ENCODE measurements at places on chromosomes 4 and X.

DNA sequence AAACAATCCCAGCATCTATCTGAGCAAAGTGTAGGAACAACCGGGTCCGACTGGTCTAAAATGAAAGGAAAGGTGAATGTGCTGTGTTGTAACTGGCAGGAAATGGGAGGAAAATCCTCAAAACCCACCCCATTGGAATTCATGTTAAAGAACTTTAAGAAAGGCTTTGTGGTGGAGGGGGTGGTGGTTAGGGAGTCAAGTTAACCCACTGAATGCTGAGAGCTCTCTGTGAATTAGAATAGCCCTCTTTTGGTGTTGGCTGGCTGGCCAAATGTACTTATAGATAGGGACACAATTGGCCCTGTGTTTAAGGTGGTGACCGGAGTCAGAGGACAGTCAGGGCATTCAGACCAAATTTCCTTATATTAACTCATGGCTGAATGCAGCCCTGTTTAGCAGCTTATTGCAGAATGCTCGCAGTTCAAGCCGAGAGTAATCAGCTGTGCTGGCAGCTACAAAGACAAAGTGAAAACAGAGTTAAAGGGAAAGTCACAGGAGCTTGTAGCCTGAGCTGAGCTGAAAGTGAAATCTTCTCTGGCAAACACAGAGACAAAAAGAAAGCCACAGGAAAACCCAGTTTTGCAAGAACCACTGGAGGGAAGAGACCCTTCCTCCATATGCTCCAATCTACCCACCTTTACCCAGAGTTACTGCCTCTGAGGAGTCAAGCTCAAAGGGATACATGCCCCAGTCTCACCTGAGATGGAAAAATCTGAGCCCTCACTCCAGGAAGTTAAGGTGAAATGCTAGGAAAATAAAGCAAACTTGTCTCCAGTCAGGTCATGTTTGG lies 38.5 kb upstream of the UGT2B7 start:
- DNase-seq = no peak

- no peak for DNase-seq
These were observed 295.4 kb downstream of the BCOR start for GRCh38 chrX:39802354-39802753.

DNA sequence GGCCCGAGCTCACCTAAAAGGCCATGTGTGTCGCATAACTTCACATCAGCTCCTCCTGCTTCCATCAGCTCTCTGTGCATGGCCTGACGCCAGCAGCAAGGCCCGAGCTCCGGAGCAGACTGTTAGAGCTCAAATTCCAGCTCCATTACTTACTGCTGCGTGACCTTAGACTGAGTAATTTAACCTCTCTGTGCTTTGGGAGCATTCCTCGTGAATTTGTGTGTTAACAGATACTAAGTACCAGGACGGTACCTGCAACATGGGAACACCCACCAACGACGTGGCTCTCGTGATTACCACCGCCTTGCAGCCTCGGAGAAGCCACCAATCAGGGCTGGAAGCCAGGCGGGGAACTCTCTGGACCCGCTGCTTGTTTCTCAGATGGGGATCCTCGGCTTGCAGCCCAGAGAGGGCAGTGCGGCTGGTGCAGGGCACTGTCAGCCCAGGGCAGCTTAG lies 12.9 kb downstream of the LETM1 start:
- no peak for DNase-seq

DNA sequence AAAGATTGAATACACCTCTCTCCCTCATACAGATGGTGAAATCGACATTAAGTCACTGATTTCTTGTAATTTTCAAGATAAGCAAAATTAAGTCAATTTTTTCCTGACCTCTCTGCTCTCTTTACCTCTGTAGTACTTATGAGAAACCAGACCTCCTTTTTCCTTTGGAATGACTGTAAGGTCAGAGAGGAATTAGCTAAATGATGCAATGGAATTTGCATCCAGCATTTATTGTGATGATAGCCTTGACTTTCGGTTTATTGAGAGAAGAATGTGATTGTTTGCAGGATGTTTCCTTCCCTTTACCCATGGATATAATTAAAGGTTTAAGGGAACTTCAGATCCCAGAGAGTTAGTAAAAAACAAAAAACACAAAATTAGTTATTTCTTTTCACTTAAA lies 22.4 kb downstream of the STK26 start:
- DNase-seq = no peak

DNA sequence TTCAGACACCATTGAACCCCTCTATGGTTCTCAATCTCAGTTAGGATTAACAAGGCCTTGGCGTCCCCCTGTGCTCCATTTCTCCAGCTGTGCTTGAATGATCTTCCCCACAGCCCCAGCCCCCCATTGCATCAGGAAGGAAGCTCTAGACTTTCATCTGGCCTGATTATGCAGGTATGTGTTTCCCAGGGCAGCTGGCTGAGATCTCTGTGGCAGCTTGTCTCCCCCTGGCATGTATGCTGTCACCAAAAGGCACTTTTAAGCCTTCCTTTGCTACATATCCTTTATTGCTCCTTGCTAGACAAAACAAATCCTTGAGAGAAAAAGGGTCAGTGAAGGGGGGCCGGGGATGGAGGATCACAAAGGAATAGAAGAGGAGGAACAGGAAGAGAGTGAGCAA lies 1056.0 kb upstream of the SLIT2 start:
- no peak for DNase-seq

DNA sequence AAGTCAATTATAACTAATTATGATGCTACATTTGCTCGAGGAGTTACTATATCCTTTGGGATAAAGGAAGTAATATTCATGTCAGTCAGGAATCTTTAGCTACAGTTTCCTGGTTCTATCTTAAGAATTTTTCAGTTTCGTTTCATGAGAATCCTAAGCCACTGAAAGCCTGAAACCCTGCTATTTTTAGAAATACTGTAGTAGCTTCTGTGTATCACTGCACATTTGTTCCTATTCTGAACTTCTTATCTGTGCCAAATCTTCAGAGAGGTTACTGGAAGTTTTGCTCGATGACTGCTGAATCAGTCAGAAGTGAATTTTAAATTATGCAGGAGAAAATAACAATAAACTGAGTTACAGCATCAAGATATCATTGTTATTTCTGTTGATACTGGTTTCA lies 249.2 kb downstream of the TENM3 start:
- DNase-seq = no peak

- DNase-seq = no peak
These were observed 365.9 kb downstream of the INPP4B start for GRCh38 chr4:142480244-142480643.

- DNase-seq = no peak
These were observed 10.1 kb downstream of the AMOT start for GRCh38 chrX:112830540-112830939.

DNA sequence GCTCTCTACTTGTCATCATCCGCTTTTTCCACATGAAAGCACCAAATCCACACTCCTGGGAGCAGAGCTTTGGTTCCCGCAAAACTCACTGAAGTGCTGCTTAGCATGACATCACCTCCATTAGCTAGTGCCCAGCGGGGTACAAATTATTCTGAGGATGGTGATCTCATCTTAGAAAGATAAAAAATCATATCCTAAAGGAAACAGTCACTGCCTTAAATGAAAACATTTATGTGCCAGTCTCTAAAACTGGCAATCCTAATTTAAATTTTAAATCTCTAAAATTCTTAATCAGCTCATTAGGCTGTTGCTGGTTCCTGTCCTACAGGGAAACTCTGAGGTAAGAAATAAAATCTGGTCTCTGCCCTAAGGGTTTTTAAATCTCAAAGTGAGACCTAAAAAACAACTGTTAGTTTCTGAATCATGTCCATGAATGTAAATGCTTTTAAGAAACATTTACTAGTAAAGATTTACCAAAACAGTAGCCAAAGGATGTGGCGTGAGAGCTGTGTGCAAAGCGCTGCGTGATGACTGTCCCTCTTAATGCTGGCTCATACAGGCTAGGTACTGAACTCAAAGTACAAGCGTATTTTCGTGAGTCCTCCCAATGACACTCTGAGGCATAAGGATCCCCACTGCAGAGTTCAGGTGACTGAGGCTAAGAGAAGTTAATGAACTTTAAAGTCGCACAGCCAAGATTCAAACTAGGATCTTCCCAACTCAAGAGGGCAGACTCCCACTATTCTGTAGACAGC lies 4.5 kb downstream of the CASP3 start:
- no peak for DNase-seq

DNA sequence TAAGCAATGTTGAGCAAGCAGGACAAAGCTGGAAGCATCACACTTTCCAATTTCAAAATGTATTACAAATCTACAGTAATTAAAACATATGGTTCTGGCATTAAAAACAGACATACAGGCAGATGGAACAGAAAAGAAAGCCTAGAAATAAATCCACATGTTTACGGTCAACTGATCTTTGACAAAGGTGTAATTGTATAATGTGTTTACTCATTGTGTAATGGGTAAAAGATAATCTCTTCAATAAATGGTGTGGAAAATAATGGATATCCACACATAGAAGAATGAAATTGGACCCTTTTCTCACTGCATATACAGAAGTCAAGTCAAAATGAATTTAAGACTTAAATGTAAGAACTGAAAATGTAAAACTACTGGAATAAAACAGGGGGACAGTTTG lies 394.2 kb downstream of the ANKRD50 start:
- no peak for DNase-seq

DNA sequence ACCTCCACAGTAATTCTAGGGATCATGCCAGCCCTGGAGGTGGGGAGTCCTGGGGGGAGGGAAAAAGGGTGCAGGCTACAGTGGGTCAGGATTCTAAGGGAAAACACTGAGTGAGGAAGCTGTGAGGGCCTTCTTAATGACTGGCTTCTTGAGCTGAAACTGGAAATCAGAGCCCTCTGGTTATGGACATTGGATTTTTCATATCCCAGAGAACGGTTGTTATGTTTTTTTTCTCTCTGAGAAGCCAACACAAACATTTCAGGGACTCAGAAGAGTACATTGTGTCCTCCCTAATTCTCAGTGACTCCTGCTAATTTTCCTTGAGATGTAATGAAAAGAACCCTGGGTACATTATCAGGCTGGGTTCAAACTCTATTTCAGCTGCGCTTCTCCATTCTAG lies 162.4 kb upstream of the PRDX4 start:
- DNase-seq = no peak

GRCh38 chr4:105558277-105558676 lies 5.9 kb downstream of the ARHGEF38 start:
- no peak for DNase-seq

DNA sequence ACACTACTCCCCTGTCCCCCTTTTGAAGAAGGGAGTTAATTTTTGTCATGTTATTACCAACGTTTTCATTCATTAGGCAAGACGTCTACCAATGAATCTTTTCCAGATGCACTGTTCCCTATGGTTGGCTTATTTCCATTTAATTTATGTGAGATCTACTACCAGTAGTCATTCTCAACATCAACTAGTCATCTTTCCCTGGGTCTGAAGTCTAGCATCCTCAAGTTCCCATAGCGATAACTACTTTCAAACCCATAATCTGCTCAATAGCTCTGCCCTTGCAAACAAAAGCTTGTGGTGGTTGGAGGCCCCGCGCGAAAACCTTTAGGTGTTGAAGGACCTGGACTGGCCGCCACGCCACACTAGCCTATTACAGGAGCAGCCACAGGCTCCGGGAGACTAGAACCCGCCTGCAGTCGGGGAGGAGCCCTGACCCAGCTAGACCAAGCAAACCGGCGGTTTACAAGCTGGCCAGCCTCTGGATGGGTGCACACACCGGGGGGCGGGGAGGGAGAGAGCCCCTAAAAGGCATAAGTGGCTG lies 746 bp downstream of the PPAT start:
- peak; percentile 38 for DNase-seq

GRCh38 chrX:1224954-1225353 lies 12.5 kb upstream of the CRLF2 start:
- no peak for DNase-seq

- no peak for DNase-seq
These were observed 150.1 kb downstream of the HNRNPD start for GRCh38 chr4:82223715-82224114.
